ENCODE measurements at places on chromosomes 13 and 19. TPM values are rescaled to one million over a fixed set of nuclear protein-coding genes. Genes with fewer than 3 reads are reported as not detected.

The ALOX5AP gene
- 7.1 TPM for polyA plus RNA-seq

The NLRP4 gene
- not detected for polyA plus RNA-seq

The ZNF429 gene
- polyA plus RNA-seq = 8.2 TPM

The ZNF177 gene
- 5.1 TPM for polyA plus RNA-seq

The B3GNT3 gene
- polyA plus RNA-seq = 4.5 TPM

The MEF2B gene
- 1.8 TPM for polyA plus RNA-seq

GRCh38 chr19:18223860-18224524 is 2.2 kb downstream of the PDE4C start:
- H3K36me3 ChIP-seq = no peaks in the 10 kb centered on the region
- no peaks in the 10 kb centered on the region for H3K27me3 ChIP-seq
- no peak overlapping the region for H3K4me3 ChIP-seq
- H3K4me1 ChIP-seq = no peaks in the 10 kb centered on the region
- peak; percentile 83 for DNase-seq

- no peak for DNase-seq
- H3K4me1 ChIP-seq = no peaks in the 10 kb centered on the region
- peak overlapping the region; percentile 16 for H3K27ac ChIP-seq
- no peak overlapping the region for H3K4me3 ChIP-seq
- no peaks in the 10 kb centered on the region for H3K27me3 ChIP-seq
- H3K36me3 ChIP-seq = no peaks in the 10 kb centered on the region
Observed at GRCh38 chr13:20942938-20943559, 40.5 kb upstream of the XPO4 start.

DNA sequence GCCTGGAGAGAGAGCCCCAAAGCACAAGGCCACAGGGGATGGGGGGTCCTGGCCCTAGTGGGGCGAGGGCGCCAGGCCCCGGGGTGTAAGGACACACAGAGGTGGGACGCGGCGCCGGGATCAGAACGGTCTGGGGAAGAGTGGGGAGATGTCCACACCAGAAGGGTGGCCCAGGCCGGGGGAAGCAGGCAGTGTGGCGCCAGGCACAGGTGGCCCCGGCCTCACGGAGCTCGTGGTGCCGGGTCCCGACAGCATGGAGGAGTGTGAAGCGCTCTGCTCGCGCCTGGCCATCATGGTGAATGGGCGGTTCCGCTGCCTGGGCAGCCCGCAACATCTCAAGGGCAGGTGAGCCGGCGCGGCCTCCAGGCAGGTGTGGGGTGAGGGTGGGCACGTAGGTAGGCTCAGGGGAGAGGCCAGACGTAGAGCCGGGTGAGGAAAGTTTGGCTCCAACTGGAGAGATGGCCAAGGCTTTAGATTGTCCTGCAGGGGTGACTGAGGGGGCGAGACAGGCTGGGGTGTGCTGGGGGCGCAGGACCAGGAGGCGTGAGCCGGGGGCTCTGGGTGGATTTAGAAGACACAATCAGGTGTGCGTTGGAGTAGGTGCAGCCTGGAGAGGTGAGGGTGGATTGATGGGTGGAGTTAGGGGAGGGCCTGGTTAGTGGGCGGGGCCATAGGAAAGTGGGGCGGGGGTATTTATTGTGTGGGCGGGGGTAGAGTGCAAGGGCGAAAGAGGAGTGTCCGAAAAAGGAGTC is 2.9 kb upstream of the ARHGAP45 start:
- no peaks in the 10 kb centered on the region for H3K4me1 ChIP-seq
- no peaks in the 10 kb centered on the region for H3K27me3 ChIP-seq
- H3K4me3 ChIP-seq = no peak overlapping the region
- H3K36me3 ChIP-seq = no peaks in the 10 kb centered on the region
- DNase-seq = peak; percentile 51

GRCh38 chr13:45546410-45546765 is 69.2 kb downstream of the ERICH6B start:
- no peak overlapping the region for H3K27ac ChIP-seq
- no peak overlapping the region for H3K4me3 ChIP-seq
- DNase-seq = no peak
- H3K36me3 ChIP-seq = no peaks in the 10 kb centered on the region

- no peak overlapping the region for H3K4me3 ChIP-seq
- no peaks in the 10 kb centered on the region for H3K4me1 ChIP-seq
- H3K27me3 ChIP-seq = no peaks in the 10 kb centered on the region
Observed at GRCh38 chr19:28472843-28473242, 740.1 kb downstream of the UQCRFS1 start.

DNA sequence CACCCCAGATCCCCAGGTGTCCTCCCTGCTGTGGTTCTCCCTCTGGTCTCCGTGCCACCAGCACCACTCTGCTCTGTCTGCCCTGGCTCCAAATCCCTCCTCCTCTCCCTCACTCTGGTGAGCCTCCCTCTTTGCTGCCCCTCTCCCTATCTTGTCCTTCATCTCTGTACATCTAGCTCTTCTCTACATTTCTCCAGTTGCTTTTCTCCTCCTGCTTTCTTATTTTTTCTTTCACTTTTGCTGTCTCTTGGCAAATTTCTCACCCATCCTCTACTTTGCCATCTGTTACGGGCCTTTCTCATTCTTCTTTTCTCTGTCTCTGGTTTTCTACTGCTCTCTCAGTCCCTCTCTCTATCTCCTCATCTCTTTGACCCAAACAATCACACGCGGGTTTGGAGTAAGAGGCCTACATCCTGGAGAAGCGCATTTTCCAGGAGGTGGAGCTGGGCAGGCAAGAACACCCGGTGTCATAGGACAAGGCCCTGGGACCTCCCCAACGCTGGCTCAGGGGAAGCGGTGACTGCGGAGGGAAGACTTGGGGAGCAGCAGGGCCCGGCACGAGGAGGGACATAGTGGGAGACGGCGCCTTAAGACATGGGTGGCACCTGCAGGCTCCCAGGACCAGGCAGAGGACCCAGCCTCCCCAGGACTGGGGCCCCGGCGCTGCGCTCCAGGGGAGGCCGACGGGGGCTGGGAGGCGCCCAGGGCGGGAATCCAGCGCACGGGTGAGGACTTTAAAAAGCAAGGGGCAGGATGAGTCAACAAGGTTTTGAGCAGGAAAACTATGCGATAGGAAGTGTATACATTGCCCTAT is 9.9 kb downstream of the ZNF611 start:
- H3K27ac ChIP-seq = no peak overlapping the region
- no peak overlapping the region for H3K4me3 ChIP-seq
- H3K4me1 ChIP-seq = no peaks in the 10 kb centered on the region
- H3K27me3 ChIP-seq = no peaks in the 10 kb centered on the region

DNA sequence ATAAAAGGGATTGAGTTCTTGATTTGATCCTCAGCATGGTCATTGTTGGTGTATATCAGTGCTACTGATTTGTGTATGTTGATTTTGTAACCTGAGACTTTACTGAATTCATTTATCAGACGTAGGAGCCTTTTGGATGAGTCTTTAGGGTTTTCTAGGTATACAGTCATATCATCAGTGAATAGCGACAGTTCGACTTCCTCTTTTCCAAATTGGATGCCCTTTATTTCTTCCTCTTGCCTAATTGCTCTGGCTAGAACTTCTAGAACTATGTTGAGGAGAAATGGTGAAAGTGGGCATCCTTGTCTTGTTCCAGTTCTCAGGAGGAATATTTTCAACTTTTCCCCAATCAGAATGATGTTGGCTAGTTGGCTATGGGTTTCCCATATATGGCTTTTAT is 27.0 kb downstream of the POMP start:
- H3K27ac ChIP-seq = no peak overlapping the region
- no peaks in the 10 kb centered on the region for H3K27me3 ChIP-seq
- H3K4me1 ChIP-seq = no peaks in the 10 kb centered on the region
- DNase-seq = no peak
- no peaks in the 10 kb centered on the region for H3K36me3 ChIP-seq

DNA sequence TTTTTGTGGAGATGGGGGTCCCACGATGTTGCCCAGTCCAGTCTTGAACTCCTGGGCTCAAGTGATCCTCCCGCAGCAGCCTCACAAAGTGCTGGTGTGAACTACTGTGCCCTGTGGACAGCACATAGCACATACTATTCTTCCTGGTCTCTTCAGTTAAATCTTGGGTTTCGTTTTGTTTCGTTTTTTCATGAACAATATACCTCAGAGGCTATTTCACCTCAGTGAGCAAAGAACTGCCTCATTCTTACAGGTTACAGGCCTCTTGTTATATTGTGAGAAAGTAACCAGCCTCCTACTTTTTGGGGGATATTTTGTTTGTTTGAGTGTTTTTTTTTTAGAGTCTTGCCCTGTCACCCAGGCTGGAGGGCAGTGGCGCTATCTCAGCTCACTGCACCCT is 1.3 kb upstream of the C3 start:
- H3K4me3 ChIP-seq = no peak overlapping the region
- H3K27ac ChIP-seq = no peak overlapping the region
- no peaks in the 10 kb centered on the region for H3K36me3 ChIP-seq
- DNase-seq = no peak
- no peaks in the 10 kb centered on the region for H3K27me3 ChIP-seq
- H3K4me1 ChIP-seq = no peaks in the 10 kb centered on the region

DNA sequence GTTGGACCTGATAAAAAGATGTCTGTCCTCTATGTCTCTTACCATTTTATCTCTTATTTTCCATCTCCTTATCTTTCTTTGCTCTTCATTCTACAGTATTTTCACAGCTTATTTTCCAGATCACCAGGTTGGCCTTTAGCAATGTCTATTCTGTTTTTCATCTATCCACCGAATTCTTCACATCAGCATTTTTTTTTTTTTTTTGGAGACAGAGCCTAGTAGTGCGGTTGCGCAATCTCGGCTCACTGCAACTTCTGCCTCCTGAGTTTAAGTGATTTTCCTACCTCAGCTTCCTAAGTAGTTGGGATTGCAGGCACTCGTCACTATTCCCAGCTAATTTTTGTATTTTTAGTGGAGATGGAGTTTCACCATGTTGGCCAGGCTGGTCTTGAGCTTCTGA is 49.0 kb downstream of the DNAJC15 start:
- no peak overlapping the region for H3K27ac ChIP-seq
- H3K4me3 ChIP-seq = no peak overlapping the region
- no peaks in the 10 kb centered on the region for H3K4me1 ChIP-seq

- peak overlapping the region; percentile 39 for H3K4me3 ChIP-seq
- no peaks in the 10 kb centered on the region for H3K27me3 ChIP-seq
- no peaks in the 10 kb centered on the region for H3K36me3 ChIP-seq
- H3K4me1 ChIP-seq = no peaks in the 10 kb centered on the region
Observed at GRCh38 chr19:46404055-46404752, 9.2 kb downstream of the CCDC8 start.

DNA sequence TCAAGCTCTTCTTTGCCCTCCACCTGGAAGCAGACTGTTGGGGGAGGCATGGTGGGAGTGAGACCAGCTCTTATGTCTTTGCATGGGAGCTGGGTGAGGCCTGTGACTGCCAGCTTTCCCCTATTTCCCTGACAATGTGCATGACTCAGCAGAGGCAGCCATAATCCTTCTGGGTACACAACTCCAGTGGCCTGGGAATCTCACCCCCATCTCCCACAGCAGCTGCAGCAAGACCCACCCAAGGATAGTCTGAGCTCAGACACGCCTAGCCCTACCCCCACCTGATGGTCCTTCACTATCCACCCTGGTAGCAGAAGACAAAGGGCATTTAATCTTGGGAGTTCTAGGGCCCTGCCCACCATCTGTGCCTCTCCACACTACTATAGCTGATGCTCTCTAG is 41.4 kb upstream of the FGF14 start:
- no peak overlapping the region for H3K27ac ChIP-seq
- H3K4me1 ChIP-seq = no peaks in the 10 kb centered on the region

DNA sequence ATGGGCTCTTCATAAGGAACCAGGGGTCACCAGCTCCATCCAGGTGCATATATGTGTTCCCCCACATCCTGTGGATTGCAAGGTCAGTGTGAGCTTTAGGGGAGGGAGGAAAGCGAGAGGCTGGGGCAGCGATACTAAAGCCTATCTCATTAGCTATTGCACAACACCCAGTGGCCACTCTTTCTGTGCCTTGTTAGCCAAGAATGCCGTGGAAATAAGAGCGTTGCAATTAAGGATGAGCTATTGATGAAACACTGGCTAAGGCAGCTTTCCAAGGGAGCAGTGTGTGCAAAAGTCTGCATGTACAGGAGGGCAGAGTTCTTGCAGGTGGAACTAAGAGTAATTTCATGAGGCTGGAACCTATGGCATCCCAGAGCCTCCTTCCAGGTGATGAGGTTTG is 17.6 kb downstream of the TNFSF11 start:
- no peaks in the 10 kb centered on the region for H3K4me1 ChIP-seq
- H3K36me3 ChIP-seq = no peaks in the 10 kb centered on the region
- DNase-seq = no peak

GRCh38 chr19:3118232-3119070 is 17.4 kb upstream of the GNA15 start:
- no peak overlapping the region for H3K4me3 ChIP-seq
- H3K4me1 ChIP-seq = no peaks in the 10 kb centered on the region
- H3K36me3 ChIP-seq = no peaks in the 10 kb centered on the region
- no peaks in the 10 kb centered on the region for H3K27me3 ChIP-seq
- DNase-seq = no peak

GRCh38 chr19:24078680-24079079 is 8.3 kb upstream of the ZNF254 start:
- H3K4me1 ChIP-seq = no peaks in the 10 kb centered on the region
- DNase-seq = no peak

GRCh38 chr13:60019119-60019993 is 144.4 kb downstream of the DIAPH3 start:
- H3K4me3 ChIP-seq = no peak overlapping the region
- H3K27me3 ChIP-seq = no peaks in the 10 kb centered on the region
- H3K27ac ChIP-seq = no peak overlapping the region
- DNase-seq = no peak

- H3K27me3 ChIP-seq = no peaks in the 10 kb centered on the region
- no peak overlapping the region for H3K4me3 ChIP-seq
- no peak overlapping the region for H3K27ac ChIP-seq
- H3K4me1 ChIP-seq = no peaks in the 10 kb centered on the region
- no peaks in the 10 kb centered on the region for H3K36me3 ChIP-seq
- DNase-seq = peak; percentile 61
Observed at GRCh38 chr19:39297931-39298634, 1.9 kb downstream of the IFNL1 start.

DNA sequence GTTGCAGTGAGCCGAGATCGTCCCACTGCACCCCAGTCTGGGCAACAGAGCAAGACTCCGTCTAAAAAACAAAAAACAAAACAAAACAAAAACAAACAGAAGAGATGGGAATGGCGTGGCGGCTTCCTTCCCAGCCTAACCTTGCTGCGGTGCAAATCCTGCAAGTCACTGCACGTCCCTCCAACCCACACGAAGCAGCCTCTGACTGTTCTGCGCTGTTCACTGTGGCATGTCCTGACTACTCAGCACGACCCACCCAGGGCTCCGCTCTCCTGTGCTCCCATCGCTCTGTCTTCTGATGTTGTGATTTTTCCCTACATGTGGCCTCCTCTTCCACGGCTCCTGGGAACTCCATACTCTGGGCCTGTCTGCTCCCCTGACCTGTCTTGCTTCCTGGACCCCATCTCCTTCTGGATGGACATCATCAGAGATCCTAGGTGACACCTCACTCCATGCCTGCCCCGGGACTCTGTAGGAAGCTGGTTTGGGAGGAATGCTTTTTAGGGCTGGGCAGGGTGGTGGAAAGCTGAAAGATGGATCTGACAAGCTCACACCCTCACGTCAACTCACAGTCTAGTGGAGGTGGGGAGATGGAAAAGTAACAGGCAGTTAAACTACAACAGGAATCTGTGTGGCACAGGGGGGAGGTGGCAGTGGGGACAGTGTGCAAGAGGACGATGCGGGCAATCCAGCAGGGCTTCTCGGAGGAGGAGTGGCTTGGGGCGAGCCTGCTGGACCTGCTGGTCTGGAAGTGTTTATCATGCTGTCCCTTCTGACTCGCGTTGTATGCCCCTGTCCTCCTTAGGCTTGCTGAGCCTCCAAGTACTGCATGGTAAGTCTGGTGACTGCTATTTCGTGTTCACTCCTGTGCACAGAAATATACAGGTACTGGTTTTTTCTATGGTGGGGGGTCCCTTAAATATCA is 18.8 kb downstream of the ZSCAN5A start:
- no peaks in the 10 kb centered on the region for H3K27me3 ChIP-seq
- no peaks in the 10 kb centered on the region for H3K36me3 ChIP-seq
- H3K4me3 ChIP-seq = no peak overlapping the region
- no peak overlapping the region for H3K27ac ChIP-seq
- H3K4me1 ChIP-seq = no peaks in the 10 kb centered on the region
